B cell (primary cell): ENCODE measurements at places on chromosomes 12 and 14. TPM values are rescaled to one million over a fixed set of nuclear protein-coding genes. Genes with fewer than 3 reads are reported as not detected.

Gene SP1
- total RNA-seq = 129 and 131 TPM in 2 replicates

Gene PMEL
- total RNA-seq = 0.32 and 0.90 TPM in 2 replicates

GRCh38 chr12:104910196-104910840 lies 47.8 kb downstream of the SLC41A2 start:
- no peak overlapping the region for H3K4me3 ChIP-seq
- H3K27ac ChIP-seq = no peak overlapping the region
- H3K27me3 ChIP-seq = no peaks in the 10 kb centered on the region
- no peaks in the 10 kb centered on the region for H3K4me1 ChIP-seq
- no peak for DNase-seq
- no peaks in the 10 kb centered on the region for H3K36me3 ChIP-seq

GRCh38 chr12:49957570-49957967 lies 4.1 kb upstream of the AQP5 start:
- no peak overlapping the region for H3K27ac ChIP-seq
- H3K27me3 ChIP-seq = peaks cover 18% of the 10 kb centered on the region
- no peaks in the 10 kb centered on the region for H3K36me3 ChIP-seq
- DNase-seq = no peak

GRCh38 chr12:991350-992333 lies 619 bp downstream of the ERC1 start:
- H3K4me1 ChIP-seq = peaks cover 16% of the 10 kb centered on the region
- H3K27ac ChIP-seq = peak overlapping the region; percentile 90
- peak overlapping the region; percentile 97 for H3K4me3 ChIP-seq
- no peaks in the 10 kb centered on the region for H3K36me3 ChIP-seq
- no peaks in the 10 kb centered on the region for H3K27me3 ChIP-seq

GRCh38 chr12:92261071-92261470 lies 115.4 kb upstream of the BTG1 start:
- H3K27ac ChIP-seq = no peak overlapping the region
- no peaks in the 10 kb centered on the region for H3K27me3 ChIP-seq
- H3K4me1 ChIP-seq = peaks cover 10% of the 10 kb centered on the region
- H3K4me3 ChIP-seq = no peak overlapping the region
- DNase-seq = peak; percentile 28

DNA sequence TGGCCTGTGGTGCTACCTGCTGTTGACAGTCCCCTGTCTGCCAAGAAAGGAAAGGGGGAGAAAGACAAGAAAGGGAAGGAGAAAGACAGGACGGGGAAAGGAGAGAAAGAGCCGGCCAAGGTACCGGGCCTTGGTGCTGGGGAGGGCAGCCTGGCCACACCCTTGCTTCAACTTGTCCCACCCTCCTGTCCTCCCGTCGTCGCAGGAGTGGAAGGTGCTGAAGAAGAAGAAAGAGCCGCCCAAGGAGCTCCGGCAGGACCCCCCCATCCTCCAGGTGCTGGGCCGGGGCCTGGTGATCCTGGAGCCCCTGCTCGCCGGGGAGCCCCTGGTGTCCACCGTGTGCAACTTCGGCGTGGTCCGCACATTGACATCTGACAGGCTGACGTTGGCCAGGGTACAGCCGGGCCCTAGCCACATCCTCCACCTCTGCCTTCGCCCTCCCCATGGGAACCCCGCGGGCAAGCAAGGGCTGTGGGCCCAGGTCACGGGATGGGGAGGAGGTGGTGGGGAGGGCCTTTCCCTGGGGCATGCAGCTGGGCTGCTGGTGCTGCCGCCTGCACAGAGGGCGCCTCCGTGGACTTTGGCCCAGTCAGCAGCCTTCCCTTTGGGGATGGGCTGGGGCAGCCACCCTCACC lies 2.9 kb upstream of the B3GNT4 start:
- no peak overlapping the region for H3K4me3 ChIP-seq
- no peak for DNase-seq
- H3K4me1 ChIP-seq = peaks cover 13% of the 10 kb centered on the region
- peaks cover 44% of the 10 kb centered on the region for H3K27me3 ChIP-seq
- H3K27ac ChIP-seq = no peak overlapping the region

GRCh38 chr14:65631040-65631439 lies 218.5 kb downstream of the FUT8 start:
- no peaks in the 10 kb centered on the region for H3K27me3 ChIP-seq
- H3K36me3 ChIP-seq = peaks cover 13% of the 10 kb centered on the region
- H3K4me3 ChIP-seq = no peak overlapping the region
- H3K4me1 ChIP-seq = peaks cover 9% of the 10 kb centered on the region

DNA sequence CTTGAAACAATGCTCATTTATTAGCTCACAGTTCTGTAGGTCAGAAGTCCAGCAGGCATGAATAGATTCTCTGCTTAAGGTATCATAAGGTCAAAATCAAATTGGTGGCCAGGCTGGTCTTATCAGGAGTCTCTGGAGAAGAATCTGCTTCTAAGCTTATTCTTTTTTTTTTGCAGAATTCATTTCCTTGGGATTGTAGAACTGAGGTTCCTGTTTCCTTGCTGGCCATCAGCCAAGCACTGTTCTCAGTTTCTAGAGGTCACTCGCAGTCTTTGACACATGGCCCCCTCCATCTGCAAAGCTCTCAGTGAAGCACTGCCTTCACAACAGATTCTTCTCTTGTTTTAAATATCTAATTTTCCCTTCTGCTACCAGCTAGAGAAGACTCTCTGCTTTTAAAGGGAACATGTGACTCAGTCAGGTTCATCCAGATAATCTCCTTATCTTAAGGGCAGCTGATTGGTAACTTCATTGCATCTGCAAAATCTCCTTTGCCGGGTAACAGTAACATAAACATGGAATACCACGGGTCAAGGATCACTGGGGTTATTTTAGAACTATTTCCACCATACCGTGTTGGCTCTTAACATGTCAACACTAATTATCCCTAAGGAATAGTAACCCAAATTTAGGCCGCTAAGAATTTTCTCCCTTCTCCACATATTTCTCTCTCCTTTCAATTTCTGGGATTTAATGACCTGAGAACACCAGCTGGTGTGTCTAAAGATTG lies 25.3 kb downstream of the RHOJ start:
- no peaks in the 10 kb centered on the region for H3K36me3 ChIP-seq
- H3K4me1 ChIP-seq = no peaks in the 10 kb centered on the region
- no peak for DNase-seq
- no peak overlapping the region for H3K4me3 ChIP-seq
- no peak overlapping the region for H3K27ac ChIP-seq

- H3K4me3 ChIP-seq = no peak overlapping the region
- H3K27me3 ChIP-seq = no peaks in the 10 kb centered on the region
- no peaks in the 10 kb centered on the region for H3K4me1 ChIP-seq
Observed at GRCh38 chr14:33992274-33993007, 41.6 kb upstream of the EGLN3 start.

- no peaks in the 10 kb centered on the region for H3K36me3 ChIP-seq
- peaks cover 15% of the 10 kb centered on the region for H3K27me3 ChIP-seq
- no peak overlapping the region for H3K4me3 ChIP-seq
Observed at GRCh38 chr12:106271575-106272505, 24.0 kb upstream of the CKAP4 start.

- no peak for DNase-seq
- no peak overlapping the region for H3K27ac ChIP-seq
- H3K27me3 ChIP-seq = peaks cover 11% of the 10 kb centered on the region
- no peak overlapping the region for H3K4me3 ChIP-seq
- no peaks in the 10 kb centered on the region for H3K4me1 ChIP-seq
- no peaks in the 10 kb centered on the region for H3K36me3 ChIP-seq
Observed at GRCh38 chr14:90487031-90487430, 90.2 kb downstream of the CALM1 start.
